Testis (tissue), 5 donors: ENCODE measurements at places on chromosomes 3 and 15. TPM values are rescaled to one million over a fixed set of nuclear protein-coding genes. Genes with fewer than 3 reads are reported as not detected.

DNA sequence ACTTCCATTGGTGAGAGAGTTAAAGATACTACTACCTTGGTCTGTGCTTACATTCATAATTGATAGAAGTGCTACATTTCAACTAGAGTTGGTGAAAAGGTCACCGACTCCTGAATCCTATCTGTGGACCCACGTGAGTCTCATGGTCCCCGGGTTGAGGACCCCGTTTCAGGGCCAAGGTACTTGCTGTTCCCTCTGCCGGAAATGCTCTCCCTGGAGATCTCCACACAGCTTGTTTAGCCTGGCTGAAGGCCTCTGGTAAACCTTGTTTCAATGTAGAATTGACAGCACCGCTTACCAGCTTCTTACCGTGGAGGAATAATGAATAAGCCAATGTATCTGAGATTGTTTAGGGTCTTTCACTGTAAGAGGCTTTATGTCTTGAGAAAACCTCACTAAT is 226.0 kb upstream of the GOLGA6L4 start:
- DNase-seq = no peak

- DNase-seq = no peak
Observed at GRCh38 chr3:52441772-52442332, 3.1 kb downstream of the SEMA3G start.

GRCh38 chr15:63332367-63333124 is 49.1 kb downstream of the CA12 start:
- DNase-seq = no peak

DNA sequence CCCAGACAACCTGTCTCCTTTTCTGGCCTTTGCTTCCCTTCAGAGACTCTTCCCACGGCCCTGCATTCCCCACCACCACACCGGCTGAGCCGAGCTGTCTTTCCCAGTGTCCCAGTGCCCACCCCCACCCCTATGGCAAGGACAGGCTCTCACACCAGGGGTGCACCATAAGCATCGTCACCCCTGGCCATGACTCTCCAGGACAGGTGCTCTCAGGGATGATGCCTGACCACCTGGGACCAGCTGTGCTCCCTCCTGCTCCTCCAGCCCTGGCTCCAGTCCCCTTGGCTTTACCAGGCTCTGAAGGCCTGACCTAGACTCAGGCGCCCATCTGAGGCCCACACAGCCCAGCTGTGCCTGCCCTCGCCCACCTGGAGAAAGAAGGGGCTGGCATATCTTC is 17.6 kb upstream of the SEMA3F start:
- no peak for DNase-seq

DNA sequence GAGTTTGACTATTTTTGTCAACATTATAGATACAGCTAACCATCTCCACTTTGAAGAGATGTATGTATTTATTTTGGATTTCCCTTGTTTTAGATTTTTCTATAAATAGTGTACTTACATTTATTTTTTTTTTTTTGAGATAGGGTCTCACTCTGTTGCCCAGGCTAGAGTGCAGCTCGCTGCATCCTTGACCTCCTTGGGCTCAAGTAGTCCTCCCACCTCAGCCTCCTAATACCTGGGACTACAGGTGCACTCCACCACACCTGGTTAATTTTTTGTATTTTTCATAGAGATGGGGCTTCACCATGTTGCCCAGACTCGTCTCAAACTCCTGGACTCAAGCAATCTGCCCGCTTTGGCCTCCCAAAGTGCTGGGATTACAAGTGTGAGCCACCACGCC is 55.3 kb upstream of the TRPM1 start:
- DNase-seq = no peak

- DNase-seq = peak; percentile 28
Observed at GRCh38 chr15:66704019-66704802, 2.2 kb downstream of the SMAD6 start.

DNA sequence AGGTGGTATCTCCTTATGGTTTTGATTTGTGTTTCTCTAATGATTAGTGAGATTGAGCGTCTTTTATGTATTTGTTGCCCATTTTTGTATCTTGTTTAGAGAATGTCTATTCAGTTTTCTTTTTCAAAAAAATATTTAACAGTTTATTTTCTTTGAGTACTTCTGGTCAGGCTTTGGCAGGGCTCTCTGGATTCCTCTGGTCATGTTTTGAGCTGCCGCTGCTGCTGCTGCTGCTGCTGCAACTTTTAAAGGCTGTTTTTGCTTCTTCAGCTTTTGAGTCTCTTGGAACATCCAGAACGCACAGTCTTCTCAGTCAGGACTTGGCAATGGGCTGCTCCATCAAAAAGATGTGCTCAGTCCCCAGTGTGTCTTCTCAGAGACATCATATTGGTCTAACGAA is 40.1 kb downstream of the REC114 start:
- no peak for DNase-seq

- no peak for DNase-seq
Observed at GRCh38 chr15:55372701-55373440, 35.3 kb downstream of the CCPG1 start.

DNA sequence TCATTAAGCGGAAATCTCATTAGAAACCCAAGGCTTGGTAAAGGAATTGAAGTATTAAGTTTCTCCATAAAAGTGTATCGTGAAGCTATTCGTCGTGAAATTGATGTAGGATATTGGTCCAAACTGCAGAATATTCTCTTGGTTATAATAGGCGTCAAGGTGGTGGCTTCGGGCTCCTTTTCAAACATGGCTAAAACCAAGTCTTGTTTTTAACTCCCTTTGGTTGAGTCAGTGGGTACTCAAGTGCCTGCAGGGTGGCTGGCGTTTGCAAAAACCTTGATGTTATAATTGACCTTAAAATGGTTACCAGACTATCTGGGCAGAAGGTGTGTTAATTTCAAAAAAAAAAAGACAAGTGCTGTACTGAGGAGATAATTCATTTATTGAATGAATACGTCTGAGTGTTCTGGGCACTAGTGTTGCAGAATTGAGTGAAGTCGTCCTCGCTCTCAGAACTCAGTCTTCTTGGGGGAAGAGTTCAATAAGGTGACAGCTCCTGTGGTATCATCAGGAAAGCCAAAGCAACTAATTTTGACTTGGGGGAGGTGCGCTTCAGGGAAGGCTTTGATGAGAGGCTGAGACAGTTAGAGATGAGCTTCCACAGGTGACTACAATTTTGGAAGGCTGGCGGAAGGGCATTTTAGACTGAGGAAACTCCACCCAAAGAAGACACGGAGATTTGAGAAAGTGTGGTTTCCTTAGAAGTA is 1.5 kb downstream of the UBE2Q2 start:
- no peak for DNase-seq

GRCh38 chr15:91863621-91864255 is 10.2 kb downstream of the SLCO3A1 start:
- no peak for DNase-seq

GRCh38 chr15:67992411-67992810 is 61.7 kb upstream of the PIAS1 start:
- DNase-seq = no peak

GRCh38 chr3:79586232-79586631 is 181.6 kb downstream of the ROBO1 start:
- no peak for DNase-seq

DNA sequence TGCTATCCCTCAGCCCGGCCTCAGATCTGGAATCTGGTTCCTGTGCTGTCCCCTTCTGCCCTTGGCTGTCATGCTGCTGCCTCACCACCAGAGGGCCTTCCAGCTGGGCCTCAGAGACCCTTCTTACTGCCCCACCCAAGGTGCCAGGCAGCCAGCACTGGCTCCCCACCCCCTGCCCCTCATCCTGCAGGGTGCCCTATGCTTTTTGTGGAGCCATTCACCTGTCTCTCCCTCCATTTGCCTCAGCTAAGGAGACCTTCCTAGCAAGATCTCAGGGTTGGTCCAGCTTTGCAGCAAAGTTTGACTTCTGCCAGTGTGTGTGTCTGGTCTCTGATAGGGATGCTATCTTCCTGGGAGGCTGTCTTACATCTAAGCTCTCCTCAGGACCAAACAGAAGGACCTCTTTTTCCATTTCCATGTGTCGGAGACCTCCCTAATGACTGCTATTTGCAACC is 1.9 kb upstream of the VWA5B2 start:
- DNase-seq = no peak

GRCh38 chr3:182122779-182123178 is 411.1 kb downstream of the SOX2 start:
- DNase-seq = no peak

TMEM158 gene
- 5.9 TPM for polyA plus RNA-seq

SPRED1 gene
- polyA plus RNA-seq = 9.3 TPM

CLDN11 gene
- polyA plus RNA-seq = 378 TPM

ADAMTS9 gene
- polyA plus RNA-seq = 5.9 TPM

PCLAF gene
- polyA plus RNA-seq = 19.5 TPM

HGD gene
- polyA plus RNA-seq = 1.6 TPM
